NCI-H1105 (cell line): ENCODE measurements at places on chromosomes 7 and 10.

DNA sequence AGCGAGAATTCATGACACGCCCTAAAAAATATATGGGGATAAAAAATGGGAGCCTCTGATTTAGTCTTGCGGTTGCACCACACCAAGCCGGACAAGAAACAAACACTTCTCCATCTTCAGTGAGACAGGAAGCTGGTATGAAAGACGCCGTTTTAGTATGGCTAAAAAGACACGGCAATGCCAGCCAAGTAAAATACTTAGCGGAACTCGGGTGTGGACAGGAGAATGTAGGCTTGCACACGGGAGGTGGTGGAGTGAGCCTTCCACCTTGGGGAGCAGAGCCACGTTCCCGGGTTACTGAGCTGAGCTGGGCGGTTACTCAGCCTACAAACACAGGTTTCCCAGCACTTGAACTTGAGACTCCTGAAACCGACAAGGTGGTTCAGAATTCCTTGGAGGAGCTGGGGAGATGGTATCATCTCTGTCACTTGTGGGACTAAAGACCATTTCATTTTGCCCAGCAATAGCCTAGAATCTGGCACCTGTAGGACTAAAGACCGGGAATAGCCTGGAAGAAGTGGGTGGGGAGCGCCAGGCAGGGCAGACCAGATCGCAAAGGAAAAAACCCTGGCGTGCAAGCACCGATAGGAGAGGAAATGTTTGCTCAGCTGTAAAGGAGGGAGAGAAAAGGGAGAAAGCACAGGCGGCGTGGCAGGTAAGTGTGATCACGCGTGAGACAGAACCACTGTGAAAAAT is 34.8 kb upstream of the SEPHS1 start:
- DNase-seq: no peak

GRCh38 chr7:103915680-103916357 is 73.6 kb downstream of the RELN start:
- no peak for DNase-seq

- DNase-seq: no peak
Observed at GRCh38 chr10:97335188-97335619, 675 bp upstream of the FRAT2 start.

DNA sequence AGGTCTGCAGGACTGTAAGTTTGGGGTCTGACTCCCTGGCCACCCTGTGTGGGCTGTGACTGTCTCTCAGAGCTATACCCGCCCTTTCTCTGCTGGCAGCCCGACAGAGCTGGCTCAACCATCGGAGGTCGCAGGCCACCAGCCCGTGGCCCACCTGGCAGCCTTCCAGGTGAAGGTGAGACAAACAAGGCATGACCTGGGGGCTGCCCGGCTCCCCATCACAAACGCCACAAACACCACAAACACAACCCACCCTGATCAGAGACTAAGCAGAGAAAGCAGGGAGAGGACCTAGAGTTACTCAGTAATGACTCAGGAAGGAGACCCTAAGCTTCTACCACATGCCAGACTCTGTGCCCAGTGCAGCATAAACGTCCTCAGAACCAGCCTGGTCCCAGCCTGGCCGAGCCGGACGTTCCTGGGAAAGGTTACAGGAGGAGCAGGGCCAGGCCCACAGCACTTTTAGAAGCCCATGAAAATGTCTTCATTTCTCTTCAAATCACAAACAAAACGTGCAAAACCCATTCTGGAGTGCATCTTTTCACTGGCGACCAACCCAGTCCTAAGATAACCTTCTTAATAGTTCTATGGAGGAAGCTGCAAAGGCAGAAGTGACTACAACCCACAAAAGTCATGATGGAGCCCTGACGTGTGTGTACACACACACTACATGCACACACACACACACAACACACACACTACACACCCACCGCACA is 66.8 kb downstream of the MKI67 start:
- DNase-seq: no peak
